NCI-H2081 treated with DMSO at 0.1 percent for 48 hours (cell line): ENCODE measurements at places on chromosomes 4 and X.

GRCh38 chr4:67459164-67459563 is 86.1 kb downstream of the CENPC start:
- no peak for DNase-seq

DNA sequence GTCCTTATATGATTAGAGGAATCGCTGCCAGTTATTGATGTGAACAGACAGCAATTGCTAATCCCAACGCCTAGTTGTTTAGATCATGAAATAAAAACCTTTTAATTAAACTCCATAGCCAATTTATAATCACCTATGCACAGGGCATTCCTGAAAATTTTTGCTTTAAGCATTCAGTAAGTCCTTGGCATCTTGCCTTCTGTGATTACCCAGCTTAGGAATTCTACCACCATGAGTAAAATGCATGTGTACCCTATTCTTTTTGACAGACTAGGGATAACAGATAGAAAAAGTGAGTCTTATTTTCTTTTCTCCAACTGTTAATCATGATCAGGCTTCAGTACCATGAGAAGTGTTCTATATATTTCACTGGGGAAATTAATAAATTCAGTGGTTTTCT is 995.3 kb upstream of the GRIA3 start:
- no peak for DNase-seq

GRCh38 chr4:114191496-114191895 is 212.0 kb upstream of the ARSJ start:
- DNase-seq: no peak

- peak; percentile 71 for DNase-seq
These were observed 75.1 kb downstream of the GAB1 start for GRCh38 chr4:143411527-143412419.

DNA sequence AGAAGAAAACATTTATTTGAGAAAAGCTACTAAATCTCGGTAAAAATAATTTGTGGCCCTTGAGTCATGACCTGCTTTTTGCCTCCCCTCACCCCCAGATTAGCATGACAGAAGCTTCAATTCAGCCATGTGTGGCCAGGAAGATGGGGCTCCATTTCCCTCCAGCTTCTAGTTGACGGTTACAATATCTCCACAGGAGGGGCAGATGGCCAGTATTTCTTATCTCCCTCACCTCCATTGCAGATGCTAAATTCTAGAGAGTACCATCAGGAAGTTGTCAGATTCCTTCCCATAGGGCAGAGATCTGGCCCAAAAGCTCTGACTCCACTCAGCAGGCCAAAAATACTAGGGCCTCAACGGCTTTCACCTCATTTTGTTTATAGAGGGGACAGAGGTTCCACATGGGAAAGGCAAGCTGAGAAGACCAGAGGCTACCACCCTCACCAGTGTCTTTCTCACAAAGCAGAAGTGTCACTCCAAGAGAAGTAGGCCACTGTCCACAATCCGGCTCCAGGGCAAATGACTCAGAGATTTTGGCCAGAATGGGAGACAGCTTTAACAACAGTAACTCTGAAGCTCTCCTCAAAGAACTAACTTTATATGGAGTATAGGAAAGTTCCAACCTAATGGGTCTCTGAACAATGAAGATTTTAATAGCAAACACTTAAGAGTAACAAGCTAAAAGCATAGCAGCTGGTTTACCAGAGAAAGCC is 108.3 kb downstream of the TBC1D19 start:
- DNase-seq: no peak

DNA sequence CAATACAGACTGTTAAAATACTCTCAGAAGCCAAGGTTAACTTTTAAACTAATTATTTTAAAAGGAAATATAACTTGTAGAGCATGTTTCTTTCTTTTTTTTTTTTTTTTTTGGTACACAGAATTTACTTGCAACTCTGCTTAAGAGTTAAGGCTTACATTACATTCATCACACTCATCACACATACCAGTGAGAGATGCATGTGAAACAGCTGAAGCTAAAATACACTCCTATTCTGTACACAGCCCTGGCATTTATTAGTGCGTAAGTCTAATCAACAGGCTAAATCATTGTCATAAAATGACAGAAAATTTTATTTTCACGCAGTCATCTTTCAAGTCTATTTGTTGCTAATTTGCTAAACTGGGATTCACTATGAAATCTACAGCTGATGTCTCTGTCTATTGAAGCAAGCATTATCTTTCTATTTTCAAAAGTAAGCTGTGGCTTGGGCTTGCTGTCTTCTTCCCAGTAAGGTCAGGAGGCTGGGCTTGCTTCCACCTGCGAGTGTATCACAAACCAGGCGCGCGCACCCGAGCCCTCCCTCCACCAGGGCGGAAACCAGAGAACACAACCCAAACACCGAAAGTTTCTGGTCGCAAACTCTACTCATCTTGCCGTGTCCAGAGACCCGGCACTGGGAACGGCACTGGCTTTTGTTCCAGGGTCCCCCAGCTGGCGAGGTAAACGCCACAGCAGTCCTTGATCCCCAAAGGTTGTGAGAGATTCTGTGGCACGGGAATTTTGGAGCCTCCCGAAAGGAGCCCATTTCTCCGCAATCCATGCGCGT is 3.9 kb downstream of the MAML3 start:
- DNase-seq: no peak

GRCh38 chr4:166091912-166092510 is 219.0 kb downstream of the TLL1 start:
- peak; percentile 30 for DNase-seq

DNA sequence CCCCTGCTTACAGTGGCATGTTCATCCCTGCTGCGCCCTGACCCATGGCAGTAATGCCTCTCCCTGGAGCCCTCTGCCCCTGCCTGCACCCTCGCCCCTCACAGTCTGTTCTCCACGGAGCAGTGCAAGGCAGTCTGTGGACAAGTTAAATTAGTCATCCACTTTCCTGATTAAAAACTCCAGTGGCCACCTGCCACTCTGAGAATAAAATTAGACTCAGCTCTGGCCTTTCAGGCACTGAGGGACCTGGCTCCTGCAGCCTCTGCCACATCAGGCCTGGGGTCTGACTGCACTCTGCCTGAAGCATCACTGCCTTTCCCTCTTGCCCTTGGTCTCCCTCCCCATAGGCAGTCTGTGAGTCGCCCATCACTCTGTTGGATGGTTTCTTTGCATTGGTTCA is 53.6 kb downstream of the GRK4 start:
- no peak for DNase-seq

- no peak for DNase-seq
These were observed 35.8 kb downstream of the CPEB2 start for GRCh38 chr4:15037923-15038541.

DNA sequence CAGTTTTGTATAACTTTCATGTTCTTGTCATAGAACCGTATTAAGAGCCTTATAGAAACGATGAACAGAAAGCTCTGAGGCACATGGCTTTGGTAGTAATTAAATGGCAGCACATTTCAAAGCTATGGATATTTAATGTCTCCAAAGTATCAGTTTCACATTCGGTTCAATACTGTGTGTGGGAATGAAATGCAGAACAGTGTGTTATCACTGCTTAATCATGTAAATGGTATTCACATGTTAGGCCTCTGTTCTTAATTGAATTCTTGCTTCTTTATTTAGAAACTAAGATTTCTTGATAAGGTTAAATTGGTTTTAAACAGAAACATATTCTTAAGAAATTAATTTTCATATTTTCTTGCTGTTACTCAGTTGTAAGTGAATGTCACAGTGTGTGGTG is 701.0 kb upstream of the PITX2 start:
- DNase-seq: no peak

GRCh38 chr4:159103384-159103990 is 608 bp downstream of the RAPGEF2 start:
- no peak for DNase-seq

DNA sequence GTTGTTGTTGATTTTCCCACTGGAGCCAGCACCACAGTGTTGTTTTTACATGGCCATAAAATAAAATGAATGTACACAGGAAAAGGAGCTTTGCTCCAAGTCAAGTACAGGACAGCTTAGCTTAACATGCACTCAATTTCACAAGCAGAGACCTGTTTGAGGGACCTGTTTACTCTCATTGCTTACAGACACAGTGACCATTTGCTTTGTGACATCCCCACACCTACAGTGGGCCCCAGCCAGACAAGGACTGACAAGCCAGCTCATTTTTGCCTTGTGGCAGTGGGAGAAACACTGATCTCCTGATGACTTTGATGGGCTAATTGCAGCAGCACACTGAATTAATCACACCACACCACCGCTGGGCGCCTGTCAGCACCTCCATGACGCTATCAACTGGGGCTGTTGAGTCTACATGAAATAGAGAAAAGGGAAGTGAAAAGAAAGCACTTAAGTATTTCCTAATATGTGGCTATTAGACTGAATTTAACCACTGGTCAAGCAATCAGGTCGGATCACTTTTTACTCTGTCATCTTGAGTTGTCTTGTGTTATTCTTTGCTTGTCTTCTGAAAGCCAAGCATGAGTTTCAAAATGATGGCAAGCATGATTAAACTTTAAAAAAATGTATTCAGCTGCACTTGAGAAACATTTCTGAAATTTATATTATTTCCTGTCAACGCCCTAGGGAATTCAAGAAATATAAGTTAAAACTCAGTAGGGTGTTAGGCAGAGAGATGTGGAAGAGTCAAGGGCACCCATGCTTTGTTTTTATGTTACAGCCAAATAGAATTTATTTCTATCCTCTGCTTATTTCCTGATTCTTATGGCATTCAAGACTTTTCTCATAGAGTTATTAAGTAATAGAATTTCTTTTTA is 557.7 kb downstream of the RAB28 start:
- DNase-seq: peak; percentile 7
